ENCODE measurements at places on chromosomes 6 and 20.

GRCh38 chr6:50655848-50656453, 57.4 kb upstream of the TFAP2D start:
- peak; percentile 1 for DNase-seq

DNA sequence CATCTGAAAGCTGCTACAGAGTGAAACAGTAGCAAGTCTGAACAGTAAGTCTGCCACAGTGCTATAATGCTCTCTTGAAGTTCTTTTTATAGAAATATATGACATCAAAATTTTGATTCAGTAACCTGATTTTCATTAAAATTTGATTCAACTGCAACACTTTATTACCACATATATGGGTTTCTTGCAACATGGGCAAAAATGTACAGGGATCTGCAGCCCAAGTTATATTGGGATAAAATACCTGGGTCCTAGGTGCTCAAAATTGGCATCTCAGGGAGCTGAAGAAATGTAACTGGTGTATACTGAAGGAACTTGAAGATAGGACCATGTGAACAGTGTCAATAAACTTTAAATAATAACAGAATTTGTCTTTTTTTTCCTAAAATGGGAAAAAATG, 10.8 kb downstream of the ROMO1 start:
- no peak for DNase-seq

GRCh38 chr6:79506251-79506650, 31.0 kb downstream of the LCA5 start:
- no peak for DNase-seq

DNA sequence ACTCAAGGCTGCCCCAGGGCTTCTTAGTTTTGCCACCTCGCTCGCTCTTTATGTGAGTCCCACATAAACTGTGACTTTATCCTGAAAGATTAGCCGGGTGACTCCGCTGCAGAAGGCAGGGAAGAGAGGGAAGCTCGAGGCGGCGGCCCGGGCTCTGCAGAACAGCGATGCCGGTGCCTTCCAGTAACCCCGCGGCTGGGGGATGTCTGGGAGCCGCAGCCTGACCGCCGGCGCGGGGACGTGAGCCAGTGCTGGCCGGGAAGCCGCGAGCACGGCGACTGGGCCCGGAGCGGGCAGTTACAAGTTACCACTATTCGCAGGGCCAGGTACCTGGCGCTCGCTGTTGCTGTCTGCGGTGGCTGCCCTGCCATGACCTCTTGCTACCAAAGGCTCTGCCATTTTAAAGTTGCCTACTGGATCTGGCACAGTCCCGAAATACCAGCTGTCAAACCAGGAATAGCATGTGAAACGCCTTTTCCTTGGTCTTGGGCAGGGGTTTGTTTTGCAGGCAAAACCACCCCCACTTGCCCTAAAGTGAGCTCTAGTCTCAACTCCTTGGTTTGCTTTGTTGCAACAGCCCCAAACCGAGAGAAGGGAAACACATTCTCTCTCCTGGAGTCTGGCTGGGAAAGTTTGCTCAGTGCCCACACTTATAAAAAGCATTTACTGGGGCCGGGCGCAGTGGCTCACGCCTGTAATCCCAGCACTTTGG, 124.0 kb upstream of the SLC2A12 start:
- peak; percentile 9 for DNase-seq

- DNase-seq = no peak
Measured at GRCh38 chr6:14146506-14147096, 29.0 kb downstream of the CD83 start.

DNA sequence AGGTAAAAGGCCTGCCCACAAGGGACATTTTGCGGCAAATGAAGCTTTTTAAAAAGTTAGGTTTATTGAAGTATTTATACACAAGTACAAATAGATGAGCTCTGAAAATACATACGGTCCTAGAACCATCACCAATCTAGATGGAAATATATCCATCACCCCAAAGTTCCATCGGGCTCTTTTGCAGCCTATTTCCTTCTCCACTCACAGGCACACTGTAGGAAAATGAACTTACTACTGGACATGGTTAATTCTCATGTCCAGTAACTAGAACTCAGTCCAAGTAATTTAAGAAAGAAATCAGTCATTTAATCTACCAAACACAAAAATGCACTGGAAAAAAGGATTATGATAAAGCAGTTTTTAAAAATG, 6.2 kb downstream of the PCNA start:
- no peak for DNase-seq

GRCh38 chr6:127423921-127424320, 35.3 kb downstream of the KIAA0408 start:
- DNase-seq = no peak

- DNase-seq = no peak
Measured at GRCh38 chr6:125219361-125219895, 65.9 kb downstream of the TPD52L1 start.

DNA sequence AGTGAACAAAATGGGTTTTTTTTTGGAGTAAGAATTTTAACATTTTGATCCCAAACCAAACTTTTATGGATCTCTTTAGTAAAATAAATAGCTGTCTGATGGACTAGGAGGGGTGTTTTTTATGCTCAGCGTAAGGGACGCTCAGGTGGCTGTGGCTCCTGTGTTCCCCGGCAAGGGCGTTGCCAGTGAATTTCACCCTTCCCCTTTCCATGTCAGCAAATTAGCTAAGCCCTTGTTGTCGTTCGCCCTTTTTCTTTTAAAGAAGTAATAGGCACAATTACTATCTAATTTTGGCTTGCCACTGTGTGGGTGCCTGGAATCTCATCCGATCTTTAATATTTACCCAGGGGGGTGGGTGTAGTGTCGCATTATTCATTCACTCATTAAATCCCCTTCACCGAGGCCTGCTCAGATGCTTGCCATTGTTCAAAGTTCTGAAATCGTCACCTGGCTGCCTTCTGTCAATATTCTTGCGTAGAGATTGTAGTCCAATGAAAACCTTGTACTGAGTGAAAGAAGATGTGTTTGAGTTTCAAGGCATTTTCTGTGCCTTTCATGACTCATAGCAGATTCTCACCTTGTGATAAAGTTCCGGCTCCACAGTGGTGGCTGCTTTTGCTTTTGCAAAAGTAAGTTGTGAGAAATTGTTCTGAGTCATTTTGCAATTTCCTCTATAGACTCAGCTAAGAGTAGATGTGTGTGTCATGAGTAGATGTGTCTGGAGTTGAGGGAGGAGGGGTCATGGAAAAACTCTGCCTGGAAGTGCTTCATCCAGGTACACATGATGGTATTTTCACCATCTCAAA, 40.0 kb upstream of the CLDN20 start:
- peak; percentile 71 for DNase-seq
